ENCODE measurements at places on chromosomes 3 and 15.

- H3K27ac ChIP-seq: peak overlapping the region; percentile 52
- H3K27me3 ChIP-seq: peaks cover 10% of the 10 kb centered on the region
- no peaks in the 10 kb centered on the region for H3K4me1 ChIP-seq
- ATAC-seq: peak; percentile 56
- H3K36me3 ChIP-seq: no peaks in the 10 kb centered on the region
- no peak overlapping the region for H3K4me3 ChIP-seq
Observed at GRCh38 chr15:63075015-63075983, 32.8 kb downstream of the TPM1 start.

DNA sequence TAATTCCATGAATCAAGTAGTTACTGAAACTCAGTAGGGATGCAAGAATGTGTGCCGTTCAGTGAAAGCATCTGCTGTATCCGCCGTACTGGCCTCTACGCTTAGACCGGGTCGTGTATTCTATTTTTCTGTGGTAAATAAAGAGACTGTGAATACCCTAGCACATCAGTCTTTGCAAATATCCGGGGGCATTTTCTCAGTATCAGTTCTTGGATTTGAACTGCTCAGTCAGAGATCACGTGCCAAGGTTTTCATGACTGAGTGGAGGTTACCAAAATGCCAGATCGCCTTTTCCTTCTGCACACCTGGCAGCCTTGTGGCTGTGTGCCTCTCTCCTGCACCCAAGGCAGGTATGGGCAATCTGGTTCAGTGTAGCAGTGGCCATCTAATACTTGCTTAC is 377.0 kb downstream of the OCA2 start:
- H3K36me3 ChIP-seq: no peaks in the 10 kb centered on the region
- H3K27ac ChIP-seq: no peak overlapping the region
- no peak for ATAC-seq
- H3K4me1 ChIP-seq: no peaks in the 10 kb centered on the region
- H3K4me3 ChIP-seq: no peak overlapping the region
- no peaks in the 10 kb centered on the region for H3K27me3 ChIP-seq

DNA sequence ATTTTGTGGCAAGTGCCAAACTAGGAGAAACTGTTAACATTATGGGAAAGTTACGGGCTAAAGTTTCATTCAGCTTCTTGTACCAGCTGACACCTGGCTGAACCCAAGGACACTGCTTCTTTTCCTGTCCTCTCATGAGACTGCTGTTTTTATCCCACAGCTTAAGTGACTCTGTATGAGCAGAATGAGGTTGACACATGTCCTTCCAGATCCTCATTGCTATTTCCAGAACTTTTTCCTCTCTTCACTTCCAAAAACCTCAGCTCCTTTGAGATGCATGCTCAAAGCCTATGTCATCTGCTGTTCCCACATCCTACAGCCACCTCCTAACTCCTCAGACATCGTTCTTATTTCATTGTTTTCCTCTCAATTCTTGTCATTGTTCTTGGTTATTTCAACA is 183.6 kb downstream of the DCLK3 start:
- no peak overlapping the region for H3K27ac ChIP-seq
- H3K4me1 ChIP-seq: no peaks in the 10 kb centered on the region
- ATAC-seq: no peak
- H3K36me3 ChIP-seq: no peaks in the 10 kb centered on the region

- H3K27me3 ChIP-seq: peaks cover 3% of the 10 kb centered on the region
- ATAC-seq: no peak
- H3K36me3 ChIP-seq: no peaks in the 10 kb centered on the region
- no peaks in the 10 kb centered on the region for H3K4me1 ChIP-seq
- H3K4me3 ChIP-seq: no peak overlapping the region
Observed at GRCh38 chr3:25396686-25397085, 31.4 kb upstream of the RARB start.

GRCh38 chr3:87796137-87796842 is 262.5 kb downstream of the CGGBP1 start:
- ATAC-seq: no peak
- no peaks in the 10 kb centered on the region for H3K36me3 ChIP-seq
- peaks cover 51% of the 10 kb centered on the region for H3K27me3 ChIP-seq
- H3K4me3 ChIP-seq: no peak overlapping the region
- no peak overlapping the region for H3K27ac ChIP-seq

DNA sequence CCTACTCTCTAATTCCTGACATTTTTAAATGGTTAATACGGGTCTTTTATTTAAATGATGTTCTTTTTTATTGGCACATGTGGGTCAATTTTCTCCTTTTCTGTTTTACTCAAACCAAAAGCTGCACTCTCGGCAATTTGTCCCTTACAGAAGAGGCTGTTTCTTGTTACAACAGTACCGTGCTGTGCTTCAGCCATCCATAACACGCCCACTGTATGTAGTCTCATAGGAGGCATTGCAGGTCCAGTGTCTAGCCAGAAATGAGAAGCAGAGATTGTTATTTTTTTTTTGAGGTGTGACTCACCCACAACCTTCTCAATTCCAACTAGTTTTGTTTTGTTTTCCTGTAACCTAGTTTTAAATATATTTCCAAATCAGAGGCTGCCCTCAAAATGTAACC is 164.6 kb downstream of the GMNC start:
- no peaks in the 10 kb centered on the region for H3K36me3 ChIP-seq
- H3K4me3 ChIP-seq: no peak overlapping the region
- H3K27ac ChIP-seq: no peak overlapping the region
- no peak for ATAC-seq
- H3K27me3 ChIP-seq: peaks cover 25% of the 10 kb centered on the region

- no peak overlapping the region for H3K27ac ChIP-seq
- no peak for ATAC-seq
- H3K27me3 ChIP-seq: no peaks in the 10 kb centered on the region
- H3K4me1 ChIP-seq: peaks cover 11% of the 10 kb centered on the region
- no peak overlapping the region for H3K4me3 ChIP-seq
- H3K36me3 ChIP-seq: no peaks in the 10 kb centered on the region
Observed at GRCh38 chr3:72105306-72105705, 320.4 kb upstream of the PROK2 start.

- H3K36me3 ChIP-seq: peaks cover 92% of the 10 kb centered on the region
- peak overlapping the region; percentile 46 for H3K27ac ChIP-seq
- H3K4me1 ChIP-seq: peaks cover 16% of the 10 kb centered on the region
- no peak for ATAC-seq
- H3K27me3 ChIP-seq: no peaks in the 10 kb centered on the region
Observed at GRCh38 chr3:177041021-177041729, 156.1 kb downstream of the TBL1XR1 start.

- H3K4me3 ChIP-seq: no peak overlapping the region
- ATAC-seq: no peak
- H3K36me3 ChIP-seq: no peaks in the 10 kb centered on the region
- H3K27ac ChIP-seq: no peak overlapping the region
- H3K27me3 ChIP-seq: no peaks in the 10 kb centered on the region
- no peaks in the 10 kb centered on the region for H3K4me1 ChIP-seq
Observed at GRCh38 chr3:3633761-3634160, 165.5 kb upstream of the LRRN1 start.

DNA sequence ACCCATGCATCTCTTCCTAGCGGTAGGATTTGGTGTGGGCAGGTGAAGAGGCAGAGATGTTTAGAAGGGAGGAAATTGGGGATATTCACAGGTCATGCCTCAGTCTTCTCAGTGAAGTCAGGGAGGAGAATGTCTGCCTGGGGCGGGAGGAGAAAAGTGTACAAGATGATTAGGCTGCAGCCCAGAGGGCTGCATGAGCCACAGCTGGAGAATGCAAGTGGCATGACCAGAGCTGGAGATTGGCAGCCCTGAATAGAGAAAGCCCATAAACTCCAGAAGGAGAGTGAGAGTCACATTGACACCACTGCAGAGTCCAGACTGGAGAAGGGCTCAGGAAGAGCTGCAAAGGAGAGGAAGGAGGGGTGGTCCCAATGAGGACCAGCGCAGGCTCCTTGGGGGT is 22.6 kb downstream of the PDHB start:
- H3K4me3 ChIP-seq: no peak overlapping the region
- H3K27ac ChIP-seq: peak overlapping the region; percentile 20
- H3K27me3 ChIP-seq: no peaks in the 10 kb centered on the region
- no peak for ATAC-seq
- no peaks in the 10 kb centered on the region for H3K4me1 ChIP-seq
